ENCODE measurements at places on chromosomes 12 and 14.
A peak's percentile ranks its signal among the peaks of the same experiment; 100 is the strongest.

DNA sequence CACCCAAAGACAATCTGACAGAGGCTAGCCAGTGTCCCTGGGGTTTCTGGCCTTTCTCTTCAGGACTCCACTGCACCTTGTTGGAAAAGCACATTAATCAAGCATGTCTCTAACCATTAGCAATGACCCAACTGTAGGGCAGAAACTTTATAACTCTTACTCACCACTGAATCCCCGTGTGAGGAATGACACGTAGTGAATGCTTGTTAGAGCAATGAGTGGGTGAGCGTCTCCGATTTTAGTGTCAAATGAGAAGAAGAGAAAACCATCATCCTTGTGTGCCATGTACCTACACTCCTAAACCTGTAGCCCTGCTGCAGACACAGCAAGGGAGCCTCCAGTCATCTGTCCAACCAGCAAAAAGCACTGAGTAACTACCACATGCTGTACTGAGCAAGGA, 56.5 kb upstream of the GPR68 start:
- no peak for DNase-seq

GRCh38 chr12:18864900-18865561, 127.1 kb downstream of the CAPZA3 start:
- no peak for DNase-seq

- no peak for DNase-seq
Measured at GRCh38 chr14:35819591-35820540, 6.3 kb upstream of the BRMS1L start.

GRCh38 chr14:39446131-39446744, 14.0 kb upstream of the FBXO33 start:
- DNase-seq = no peak

- no peak for DNase-seq
Measured at GRCh38 chr12:103272949-103273348, 222.8 kb downstream of the C12orf42 start.

DNA sequence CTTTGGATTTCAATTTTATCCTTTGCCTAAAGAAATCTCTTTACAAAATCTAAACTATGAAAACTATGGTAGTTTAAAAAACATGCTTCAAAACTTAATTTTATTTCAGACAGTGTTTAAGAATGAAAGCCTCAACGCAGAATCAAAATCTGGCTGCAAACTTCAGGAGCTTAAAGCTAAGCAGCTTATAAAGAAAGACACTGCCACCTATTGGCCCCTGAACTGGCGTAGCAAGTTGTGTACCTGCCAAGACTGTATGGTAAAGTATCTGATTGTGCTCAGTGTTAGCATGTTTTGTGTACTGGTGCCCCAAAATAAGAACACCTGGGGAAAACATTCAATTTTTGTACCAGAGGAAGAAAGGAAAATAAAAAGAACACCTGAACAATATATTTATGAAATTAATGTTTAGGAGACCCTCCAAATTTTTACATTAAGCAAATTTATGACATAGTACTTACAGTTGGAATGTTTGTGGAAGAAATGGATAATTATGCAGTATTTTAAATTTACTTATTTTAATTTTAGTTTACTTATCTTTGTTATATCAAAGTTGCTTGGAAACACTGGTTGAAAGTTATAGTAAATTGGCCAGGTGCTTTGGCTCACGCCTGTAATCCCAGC, 12.2 kb downstream of the UBR7 start:
- peak; percentile 29 for DNase-seq

GRCh38 chr14:85308531-85309300, 221.2 kb upstream of the FLRT2 start:
- no peak for DNase-seq

- no peak for DNase-seq
Measured at GRCh38 chr12:116835484-116835883, 45.8 kb downstream of the HRK start.

- no peak for DNase-seq
Measured at GRCh38 chr12:6552140-6552551, 3.7 kb downstream of the IFFO1 start.

GRCh38 chr14:37597538-37597913, 2.1 kb downstream of the TTC6 start:
- peak; percentile 77 for DNase-seq

DNA sequence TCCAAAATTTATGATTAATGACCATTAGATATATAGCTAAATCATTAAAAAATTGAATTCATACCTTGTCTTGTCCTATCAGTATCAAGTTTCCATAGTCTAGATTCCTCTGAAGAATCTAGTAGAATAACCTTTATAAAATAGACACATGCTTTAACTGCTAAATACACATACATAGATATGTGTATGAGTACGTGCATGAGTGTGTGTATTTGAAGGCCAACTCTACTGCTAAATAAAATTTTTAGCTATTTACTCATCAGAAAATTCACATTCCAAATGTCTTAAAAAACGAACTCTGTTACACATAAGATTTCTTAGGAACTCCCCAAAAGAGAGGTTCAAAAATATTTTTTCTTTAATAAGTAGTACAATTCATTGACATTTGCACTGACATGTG, 233.0 kb downstream of the SSPN start:
- no peak for DNase-seq

DNA sequence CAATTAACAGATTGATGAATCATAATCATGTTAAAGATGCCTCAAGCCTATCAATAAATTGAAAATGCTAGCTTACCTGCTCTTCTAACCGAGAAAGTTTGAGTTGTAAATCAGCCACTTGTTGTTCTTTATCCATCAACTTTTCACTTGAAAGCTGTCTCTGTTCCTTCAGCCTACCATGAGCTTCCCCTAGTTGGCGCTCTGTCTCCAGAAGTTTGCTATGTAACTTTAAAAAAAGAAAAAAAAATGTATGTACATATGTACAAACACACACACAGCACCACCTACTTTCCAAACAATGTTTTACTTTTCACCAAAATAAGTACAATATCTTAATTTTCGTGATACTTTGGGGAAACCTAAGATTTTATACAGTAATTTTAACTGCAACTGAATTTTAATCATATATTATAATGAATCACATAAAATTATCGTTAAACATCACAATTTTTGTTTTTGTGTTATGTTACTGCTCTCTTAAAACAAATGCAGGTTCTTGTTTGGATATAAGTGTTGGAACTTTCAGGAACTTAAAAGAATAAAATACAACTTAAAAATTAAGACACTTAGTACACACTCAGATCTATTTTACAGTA, 101.2 kb downstream of the EEA1 start:
- DNase-seq = no peak

GRCh38 chr14:56630707-56631106, 51.1 kb downstream of the TMEM260 start:
- no peak for DNase-seq

DNA sequence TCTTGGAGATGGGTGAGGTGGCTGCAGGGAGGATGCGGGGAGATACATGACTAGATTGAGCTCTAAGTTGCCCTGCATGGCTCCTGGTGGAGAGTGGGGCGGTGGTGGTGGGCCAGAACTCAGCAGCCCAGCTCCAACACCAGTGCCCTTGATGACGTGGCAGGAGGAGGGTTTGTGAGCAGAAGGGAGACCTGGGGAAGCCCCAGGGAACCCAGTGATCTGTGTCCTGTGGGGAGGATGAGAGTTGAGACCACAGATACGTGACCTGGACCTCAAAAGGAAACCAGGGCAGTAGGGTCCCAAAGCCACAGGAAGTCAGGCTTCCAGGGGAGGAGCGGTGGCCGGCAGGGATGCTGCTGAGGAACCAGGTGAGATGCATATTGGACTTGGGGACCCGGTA, 989.1 kb upstream of the TMEM132C start:
- no peak for DNase-seq

- peak; percentile 66 for DNase-seq
Measured at GRCh38 chr14:35534208-35534872, 376 bp downstream of the INSM2 start.

GRCh38 chr14:68934066-68934465, 45.0 kb downstream of the ACTN1 start:
- no peak for DNase-seq

GRCh38 chr12:110619534-110619953, 5.6 kb downstream of the TCTN1 start:
- DNase-seq = no peak

GRCh38 chr14:100972118-100972897, 68.8 kb upstream of the RTL1 start:
- no peak for DNase-seq

DNA sequence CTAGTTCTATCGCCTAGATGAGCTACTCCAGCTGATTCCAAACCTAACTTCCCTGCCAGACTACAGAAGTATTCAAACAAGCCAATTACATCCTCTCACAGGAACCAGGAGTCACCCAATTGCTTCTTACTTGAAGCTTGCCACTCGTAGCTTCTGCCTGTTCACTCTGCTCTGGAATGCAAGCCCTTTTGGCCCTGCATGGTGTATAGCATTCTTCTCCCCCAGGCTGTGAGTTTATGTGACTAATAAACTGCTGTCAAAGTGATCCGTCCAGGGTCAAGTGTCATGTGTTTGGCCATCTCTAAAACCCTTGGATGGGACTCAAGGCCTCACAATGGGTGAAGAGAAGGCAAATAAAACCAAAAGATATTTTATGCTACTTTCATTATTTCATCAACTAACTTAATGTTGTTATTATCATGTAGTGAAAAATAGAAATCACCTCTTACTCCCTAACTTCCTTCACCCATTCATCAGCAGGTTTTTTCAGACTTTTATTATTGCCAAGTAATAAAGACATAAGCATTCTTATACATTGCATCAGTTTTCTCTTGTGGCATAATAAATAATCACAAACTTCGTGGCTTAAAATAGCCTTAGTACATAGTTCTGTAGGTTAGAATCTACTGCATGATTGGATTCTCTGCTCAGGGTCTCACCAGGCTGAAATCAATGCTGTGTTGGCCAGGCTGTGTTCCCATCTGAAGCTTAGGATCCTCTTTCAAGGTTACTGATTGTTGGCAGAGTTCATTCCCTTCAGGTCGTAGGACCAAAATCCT, 1981.7 kb upstream of the FLRT2 start:
- DNase-seq = no peak

DNA sequence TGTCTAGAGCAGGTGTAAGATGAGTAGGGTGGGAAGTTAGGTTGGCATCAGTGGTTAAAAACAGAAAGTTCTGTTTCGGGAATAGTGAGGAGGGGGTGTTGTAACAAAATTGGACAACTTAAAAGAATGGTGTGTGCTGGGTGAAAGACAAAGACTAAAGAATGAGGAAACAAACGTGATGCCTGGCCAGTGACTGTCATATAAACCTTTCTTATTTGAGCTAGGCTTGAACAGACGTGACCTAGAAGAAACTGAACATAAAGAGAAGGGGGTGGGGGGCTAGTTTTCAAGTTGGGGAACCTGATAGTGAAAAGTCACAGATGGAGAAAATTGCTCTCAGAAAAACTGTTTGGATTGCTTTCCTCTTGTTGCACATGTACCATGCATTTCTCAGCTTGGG, 39.6 kb downstream of the RAD52 start:
- DNase-seq = no peak

DNA sequence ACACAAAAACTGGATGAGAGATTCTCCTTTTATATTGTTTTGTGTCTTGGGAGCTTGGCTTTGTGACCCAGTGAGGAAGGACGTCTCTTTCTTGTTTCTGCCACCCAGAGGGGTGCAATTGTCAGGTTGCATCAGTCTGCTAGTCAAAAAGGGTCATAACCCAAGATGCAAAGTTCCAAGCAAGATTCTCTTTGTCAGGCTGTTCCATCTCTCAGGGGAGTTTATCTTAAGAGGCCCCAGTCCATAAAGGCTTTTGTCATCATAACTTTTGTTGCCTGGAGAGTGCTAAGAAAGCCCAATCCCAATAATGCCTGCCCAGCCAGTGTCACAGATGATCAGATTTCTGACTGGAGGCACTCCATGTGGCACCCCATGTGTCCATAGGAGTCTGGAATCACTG, 444.9 kb downstream of the TRHDE start:
- DNase-seq = no peak

DNA sequence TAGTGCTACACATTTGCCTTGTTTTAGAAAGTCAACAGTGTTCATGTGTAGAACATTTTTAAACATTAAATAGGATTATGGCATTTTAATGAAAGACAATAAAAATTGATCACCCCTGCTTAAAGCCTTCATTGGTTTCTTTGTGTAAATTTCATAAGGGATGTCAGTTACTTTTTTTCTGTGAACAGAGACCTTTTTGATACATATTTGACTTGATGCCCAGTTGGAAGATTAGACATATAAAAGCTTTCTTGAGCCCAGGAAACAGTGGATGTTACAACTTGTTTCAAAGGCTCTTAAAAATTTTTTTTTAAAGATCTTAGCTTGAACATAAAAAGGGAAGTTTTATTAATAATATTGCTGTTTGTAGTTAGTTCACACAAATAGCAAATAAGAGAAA, 168.7 kb upstream of the PDZRN4 start:
- no peak for DNase-seq

DNA sequence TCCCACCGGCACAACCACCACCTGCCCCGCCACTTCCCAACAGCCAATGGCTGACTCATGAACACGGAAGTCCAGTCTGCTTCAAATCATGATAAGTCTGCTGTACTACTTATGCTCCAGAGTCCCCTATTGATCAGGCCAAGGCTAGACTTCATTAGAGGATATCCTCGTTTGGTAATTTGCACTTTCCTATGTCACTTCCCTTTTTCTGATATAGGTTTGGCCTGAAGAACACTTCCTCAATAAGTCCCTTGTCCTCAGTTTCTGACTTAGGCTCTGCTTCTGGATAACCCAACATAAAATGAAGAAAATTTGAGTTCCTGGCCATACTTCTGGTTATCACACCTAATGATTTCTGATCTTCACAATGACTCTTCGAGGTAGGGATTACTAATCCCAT, 45.3 kb downstream of the IFNG-AS1 start:
- no peak for DNase-seq

DNA sequence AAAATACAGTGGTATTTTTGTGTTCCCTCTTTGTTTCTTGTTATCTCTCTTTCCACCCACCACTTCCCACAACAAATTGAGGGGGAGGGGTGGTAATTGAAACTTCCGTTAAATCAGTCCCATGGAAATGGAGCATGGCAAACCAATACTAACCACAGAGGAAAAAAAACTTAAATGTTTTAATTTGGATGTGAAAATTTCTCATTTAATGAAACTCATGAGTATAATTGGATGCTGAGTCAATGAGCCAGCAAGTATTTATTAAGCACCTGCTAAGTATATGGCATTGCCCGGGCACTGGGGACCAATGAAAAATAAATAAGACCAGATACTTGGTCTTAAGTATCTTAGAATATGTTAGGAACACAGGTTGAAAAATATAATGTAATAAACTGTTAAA, 147.5 kb downstream of the KCNH5 start:
- DNase-seq = no peak

GRCh38 chr12:58804749-58805148, 115.6 kb downstream of the LRIG3 start:
- no peak for DNase-seq

- no peak for DNase-seq
Measured at GRCh38 chr12:53235742-53236442, 3.9 kb upstream of the RARG start.
